Epithelial cell of proximal tubule (primary cell): ENCODE measurements at places on chromosomes 5 and 9.

DNA sequence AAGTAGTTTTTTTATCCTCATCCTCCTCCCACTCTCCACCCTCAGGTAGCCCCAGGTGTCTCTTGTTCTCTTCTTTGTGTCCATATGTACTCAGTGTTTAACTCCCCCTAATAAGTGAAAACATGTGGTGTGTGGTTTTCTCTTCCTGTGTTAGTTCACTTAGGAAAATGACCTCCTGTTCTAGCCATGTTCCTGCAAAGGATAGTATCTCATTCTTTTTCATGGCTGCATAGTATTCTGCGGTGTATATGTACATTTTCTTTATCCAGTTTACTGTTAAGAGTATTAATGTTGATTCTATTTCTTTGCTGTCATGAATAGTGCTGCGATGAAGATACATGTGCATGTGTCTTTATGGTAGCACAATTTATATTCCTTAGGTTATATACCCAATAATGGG is 68.4 kb upstream of the RANBP3L start:
- no peak for DNase-seq

DNA sequence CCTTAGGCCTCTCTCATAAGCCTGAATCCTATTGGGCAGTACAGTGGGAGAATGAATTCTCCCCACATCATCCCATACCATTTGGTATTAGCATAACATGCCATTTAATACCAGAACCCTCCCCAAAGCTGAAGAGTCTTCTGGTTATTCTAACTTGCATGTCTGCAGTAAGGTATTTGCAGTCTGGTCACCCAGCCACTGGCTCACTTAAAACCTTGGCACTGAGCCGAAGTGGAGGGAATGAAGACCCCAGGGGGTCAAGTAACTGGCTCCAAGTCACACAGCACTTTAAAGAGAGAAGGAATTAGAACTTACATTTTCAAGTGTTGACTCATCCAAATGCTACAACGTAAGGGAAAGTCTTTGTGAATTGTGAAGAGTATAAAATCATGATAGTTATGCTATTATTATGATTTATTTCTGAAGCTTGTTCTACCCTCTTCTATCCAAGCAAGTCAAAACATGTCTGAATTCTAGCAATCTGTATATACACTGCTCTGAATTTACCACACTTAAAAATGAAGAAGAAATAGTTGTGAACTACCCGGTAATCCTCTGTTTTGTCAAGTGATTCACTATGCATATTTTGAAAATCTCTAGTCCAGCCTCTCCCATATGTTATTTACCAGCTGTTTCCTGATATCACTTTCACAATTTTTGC is 28.5 kb downstream of the GLRA1 start:
- DNase-seq: no peak

DNA sequence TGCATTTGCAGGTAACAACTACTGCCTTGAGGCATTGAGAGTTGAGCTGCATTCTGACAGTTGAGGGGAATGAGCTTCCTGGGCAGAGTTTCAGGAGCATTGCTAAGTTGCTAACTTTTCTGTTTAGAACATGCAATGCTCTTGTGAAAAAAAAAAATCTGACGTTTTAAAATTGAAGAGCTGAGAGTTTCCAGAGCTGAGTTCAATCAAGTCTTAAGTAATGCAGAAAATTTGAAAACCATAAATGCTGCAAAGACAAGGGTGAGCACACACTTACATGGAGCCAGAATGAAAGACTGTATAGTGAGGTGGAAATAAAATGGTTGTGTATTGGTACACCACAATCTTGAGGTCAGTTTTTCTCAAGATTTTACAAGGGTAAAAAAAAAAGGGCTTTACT is 166.0 kb downstream of the GABRB2 start:
- no peak for DNase-seq

- DNase-seq: no peak
Observed at GRCh38 chr5:148836272-148837250, 10.2 kb downstream of the ADRB2 start.

DNA sequence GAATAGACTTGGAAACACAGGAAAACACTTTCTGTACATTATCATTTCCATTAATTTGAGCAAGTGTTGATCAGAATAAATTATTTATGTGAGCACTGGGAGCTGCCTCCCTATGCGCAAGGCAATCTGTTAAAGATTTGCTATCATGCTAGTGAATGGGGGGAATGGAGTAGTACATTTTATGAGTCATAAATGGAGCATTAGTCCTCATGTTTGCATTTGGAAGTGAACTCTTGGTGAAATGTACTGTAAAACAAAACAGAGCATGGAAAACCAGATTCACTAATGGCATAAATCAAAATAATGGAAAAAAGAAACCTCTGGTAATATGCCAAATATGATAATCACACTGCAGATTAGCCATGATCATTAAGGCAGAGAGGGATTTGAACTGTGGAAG is 40.5 kb upstream of the TMC1 start:
- DNase-seq: no peak

GRCh38 chr9:108787690-108788048 is 68.1 kb downstream of the ACTL7B start:
- no peak for DNase-seq

DNA sequence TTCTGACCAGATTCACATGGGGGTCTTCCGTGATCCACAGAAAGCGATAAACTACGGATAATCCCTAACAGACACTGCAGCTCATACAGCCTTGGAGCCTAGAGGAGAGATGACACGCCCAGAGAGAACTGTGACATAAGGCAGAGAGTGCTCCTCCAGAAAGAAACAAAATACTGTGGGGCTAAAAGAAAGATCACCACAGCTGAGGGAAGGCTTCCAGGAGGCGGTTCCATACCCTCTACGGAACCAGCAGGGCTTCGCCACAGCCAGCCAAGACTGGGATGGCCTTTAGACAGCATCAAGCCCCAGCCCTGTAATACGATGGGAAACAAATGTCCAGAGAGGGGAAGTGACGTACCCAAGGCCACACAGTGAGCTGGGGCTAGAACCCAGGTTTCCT is 19.3 kb downstream of the GPX3 start:
- DNase-seq: no peak

- DNase-seq: no peak
Observed at GRCh38 chr5:41281215-41281810, 68.0 kb upstream of the C6 start.
